Tongue (tissue), 3 donors: ENCODE measurements at places on chromosomes 3 and 15.

DNA sequence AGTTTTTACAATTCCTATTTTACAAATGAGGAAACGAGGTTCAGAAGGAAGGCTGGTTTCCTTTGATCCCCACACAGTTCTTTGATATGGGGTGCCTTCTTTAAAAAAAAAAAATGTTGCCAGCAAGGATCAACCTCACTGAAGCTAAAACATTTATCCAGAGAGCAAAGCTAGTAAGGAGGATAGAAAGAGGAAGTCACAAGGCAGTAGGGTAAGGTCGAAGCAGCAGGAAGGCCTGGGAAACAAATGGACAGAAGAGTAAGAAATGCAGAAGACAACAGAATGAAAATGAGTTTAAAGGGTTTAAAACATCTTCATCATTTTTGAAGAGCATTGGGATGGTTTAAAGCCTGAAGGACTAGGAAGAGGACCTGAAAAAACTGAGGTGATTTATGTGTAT is 30.6 kb upstream of the CP start:
- DNase-seq = no peak

DNA sequence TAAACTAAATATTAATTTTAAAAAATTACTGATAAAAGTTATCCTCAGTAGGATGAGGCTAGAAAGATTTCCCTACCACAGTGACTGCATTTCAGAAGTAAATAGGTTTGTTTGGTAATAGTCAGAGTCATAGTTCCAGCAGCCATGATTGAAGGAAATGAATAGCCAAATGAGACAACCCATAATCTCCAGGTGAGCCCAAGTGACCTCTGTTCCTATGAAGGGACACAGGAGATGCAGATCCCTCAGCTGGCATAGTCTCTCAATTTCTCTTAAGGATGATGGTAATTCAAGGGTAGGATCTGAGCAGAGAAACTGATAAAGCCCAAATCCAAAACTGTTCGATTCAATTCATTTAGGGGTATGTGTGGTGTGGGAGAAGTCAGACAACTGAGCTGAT is 461.8 kb downstream of the RAP2B start:
- DNase-seq = no peak

DNA sequence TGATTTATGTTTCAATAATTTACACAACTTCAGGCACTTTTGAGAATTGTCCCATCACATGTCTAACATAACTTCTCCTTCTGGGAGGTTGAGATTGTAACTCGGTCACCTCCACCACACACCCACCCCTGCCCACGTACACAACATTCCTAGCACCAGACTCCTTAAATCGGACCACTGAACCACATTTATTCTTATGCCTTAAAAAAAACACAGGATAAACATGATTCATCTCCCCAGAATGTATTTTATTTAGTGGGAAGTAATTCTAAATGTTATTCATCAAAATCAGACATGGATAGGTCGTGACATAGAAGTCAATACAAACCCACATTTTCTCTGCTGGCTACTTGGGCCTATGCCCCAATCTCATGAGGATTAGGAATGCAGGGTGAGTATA is 3.0 kb downstream of the SNTN start:
- DNase-seq = no peak

- DNase-seq = no peak
These were observed 5.2 kb downstream of the WDR5B start for GRCh38 chr3:122410639-122411038.

- no peak for DNase-seq
These were observed 645.4 kb downstream of the ZBBX start for GRCh38 chr3:166734734-166735133.

GRCh38 chr3:119315600-119316312 is 21.6 kb downstream of the ARHGAP31 start:
- DNase-seq = no peak

DNA sequence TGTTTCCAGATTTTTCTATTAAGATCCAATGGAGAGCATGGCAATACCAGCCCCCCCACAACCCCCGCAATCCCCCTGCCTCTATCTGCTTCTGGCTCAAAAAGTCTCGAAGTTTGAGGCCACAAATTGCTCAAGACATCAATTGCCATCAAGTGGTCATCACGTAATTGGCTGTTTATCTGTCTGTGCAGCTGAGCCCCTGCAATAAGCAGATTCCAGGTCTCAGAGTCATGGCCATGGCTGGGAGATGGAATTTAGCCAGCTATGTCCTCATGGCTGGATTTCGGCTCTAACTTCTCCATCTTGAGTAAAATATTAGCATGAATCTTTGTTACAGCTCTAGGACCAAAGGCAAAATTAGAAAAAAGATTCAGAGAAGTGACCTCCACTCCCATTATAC is 22.7 kb downstream of the SSUH2 start:
- DNase-seq = peak; percentile 48

DNA sequence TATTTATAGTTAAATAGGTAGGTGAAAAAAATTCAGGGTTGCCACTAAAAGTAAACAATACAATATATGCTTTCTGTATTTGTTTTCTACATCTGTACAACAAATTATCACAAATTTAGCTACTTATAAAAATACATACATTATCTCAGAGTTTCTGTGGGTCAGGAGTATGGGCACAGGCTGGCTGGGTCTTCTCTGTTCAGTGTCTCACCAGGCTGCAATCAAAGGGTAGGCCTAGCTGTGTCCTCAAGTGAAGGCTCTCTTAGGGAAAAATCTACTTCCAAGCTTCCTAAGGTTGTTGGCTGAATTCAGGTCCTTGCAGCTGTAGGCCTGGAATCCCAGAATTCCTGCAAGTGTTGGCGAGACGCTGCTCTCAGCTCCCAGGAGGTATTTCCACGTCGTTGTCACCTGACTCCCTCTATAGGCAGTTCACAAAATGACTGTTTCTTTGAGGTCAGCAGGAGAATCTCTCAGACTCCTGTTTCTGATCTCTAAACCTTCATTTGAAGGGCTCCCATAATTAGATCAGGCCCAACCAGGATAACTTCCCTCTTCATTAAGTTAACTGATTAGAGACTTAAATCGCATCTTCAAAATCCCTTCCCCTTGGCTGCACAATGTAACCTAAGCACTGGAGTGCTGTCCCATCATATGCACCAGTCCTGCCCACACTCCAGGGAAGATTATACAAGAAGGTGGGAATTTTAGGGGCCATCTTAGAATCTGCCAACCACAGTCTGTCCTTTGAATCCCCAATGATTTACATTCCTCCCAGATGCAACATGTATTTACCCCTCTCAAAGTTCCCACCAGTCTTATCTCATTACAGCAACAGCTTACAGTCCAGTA is 296.6 kb downstream of the SUCLG2 start:
- DNase-seq = peak; percentile 48

- no peak for DNase-seq
These were observed 1076.8 kb downstream of the TBL1XR1 start for GRCh38 chr3:176120507-176120906.

DNA sequence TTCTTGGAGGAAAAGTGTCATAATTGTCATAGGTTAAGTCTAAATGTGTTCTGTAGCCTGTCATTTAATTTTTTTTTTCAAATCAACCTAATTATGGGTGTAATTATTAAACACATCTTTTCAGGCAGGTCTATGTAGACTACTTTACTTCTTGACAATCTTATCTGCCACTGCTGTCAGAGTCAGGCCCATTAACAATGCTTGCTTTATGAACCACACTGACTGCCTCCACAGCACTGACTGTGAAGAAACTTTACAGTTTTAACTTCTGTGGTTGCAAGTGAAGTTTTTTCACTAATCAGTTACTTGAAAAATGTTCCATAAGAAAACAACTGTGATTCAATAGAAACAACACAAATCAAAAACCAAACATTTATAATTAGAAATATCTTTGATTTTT is 407.8 kb downstream of the PLCL2 start:
- DNase-seq = no peak

DNA sequence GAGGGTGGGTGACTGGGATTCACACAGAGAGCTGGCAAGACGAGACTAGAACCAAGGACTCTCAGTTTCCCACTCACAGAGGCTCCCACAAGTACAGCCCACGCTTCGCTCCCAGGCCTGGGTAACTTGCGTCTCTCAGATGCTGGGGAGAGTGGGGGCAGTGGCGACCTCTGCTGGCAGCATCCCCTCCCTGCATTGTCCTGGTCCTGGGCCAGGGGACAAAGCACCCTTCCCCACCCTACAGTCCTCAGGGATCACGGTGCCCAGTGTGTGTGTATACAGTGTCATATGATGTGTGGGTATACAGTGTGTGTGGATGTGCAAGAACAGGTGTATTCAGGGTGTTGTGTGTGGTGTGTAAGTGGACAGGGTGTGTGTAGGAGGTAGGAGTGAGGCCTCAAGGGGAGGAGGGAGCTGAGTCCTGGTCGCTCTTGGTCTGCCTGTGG is 12.8 kb downstream of the VILL start:
- DNase-seq = peak; percentile 67

DNA sequence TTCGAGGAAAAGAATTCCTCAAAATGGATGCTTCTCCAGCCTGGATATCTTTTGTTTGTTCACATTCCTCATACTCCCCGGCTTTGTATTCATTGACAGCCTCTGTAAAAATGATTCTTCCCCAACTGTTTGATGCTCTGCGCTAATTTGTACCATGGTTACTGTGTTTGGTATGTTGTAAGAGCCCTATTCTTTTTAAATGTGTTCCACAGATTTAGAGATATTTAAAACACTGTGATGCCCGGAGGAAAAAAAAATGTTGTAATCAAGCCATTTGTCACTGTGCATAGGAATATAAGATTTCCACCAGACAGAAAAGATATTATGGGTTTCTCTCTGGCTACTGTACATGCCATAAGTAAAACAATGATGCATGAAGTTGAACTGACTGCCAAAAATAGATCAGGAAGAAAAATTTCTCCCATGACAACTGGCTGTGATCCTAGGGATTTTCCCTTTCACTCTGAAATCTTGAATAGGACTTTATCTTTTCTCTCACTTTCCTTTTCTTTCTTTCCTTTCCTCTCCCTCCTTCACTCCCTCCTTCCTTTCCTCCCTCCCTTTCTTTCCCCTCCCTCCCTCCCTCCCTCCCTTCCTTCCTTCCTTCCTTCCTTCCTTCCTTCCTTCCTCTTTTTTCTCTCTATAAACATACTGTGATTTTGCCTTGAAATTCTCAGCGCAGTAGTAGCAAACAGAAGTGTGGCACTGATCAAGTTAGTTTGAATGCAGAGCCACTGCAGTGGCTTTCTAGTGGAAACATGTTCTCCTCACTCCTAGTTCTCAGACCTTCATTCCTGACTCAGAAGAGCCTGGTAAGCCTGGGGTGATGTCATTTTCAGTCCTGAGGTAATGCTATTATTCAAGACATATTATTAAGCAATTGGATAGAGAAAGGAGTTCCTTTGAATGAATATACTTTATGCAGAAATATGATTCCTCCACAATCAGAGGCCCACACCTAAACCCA is 254.9 kb upstream of the TBL1XR1 start:
- DNase-seq = peak; percentile 90

DNA sequence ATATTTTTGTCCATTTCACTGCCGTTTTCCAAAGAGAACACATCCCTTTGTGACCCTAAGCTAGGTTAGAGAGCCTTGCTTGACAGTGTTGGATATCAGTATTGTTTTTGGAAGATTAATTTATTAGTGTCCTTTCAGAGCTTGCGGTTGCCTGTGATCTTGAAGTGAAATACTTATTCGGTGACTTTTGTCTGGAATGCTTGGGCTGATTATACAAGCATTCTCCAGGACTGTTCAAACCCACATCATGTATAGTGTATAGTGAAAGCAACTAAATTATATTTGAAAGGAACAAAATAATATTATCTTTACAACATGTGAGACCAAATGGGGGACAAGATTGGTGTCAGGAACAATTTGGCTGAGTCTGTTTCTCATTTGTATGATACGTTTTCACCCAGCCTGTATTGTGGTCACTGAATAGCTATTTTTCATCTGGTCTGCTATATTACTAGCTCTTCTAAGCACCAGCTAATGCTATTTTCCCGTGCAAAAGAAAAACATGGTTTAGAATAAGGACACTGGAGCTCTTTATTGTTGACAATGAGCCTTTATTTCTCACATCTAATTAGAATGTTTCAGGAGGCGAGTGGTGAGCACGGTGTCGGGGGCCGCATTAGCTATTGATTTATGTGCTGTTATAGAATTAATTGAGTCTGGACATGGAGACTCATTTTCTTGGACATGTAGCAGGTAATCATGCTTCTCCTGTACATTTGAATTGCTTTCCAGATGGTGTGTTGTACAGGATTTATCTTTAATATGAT is 158.1 kb downstream of the APBA2 start:
- DNase-seq = no peak

DNA sequence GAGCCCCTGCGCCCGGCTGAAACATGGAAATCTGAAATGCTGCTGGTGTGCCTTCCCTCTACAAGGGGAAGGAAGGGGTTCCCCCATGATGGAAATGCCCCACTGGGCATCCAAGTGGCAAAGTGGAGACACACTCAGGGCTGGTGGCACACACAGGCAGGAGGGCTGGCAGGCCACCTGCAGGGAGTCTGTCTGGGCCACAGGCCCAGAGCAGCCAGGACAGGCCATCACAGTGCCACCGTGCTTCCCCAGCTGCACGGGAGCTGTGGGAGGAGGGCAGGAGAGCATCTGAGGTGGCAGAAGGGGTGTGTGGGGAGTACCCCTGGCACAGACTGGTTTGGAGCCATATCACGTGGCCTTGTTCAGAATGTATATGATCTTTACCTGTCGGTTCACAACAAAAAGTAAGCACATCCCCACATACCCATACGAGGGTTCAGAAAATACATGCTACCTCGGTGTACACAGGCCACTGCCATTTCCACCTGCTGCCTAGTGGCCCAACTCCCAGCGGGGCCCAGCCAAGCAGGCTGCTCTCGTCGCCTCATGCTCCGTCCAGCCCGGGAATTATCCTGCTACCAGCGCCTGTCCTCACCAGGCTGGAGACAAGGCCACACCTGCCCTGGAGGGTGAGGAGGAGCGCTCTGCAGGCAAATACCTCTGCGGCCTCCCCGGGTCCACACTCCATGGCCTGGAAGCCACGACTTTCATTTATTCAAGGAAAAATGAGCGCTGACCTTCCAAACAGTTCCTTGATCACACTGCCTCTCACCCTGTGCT is 22.6 kb upstream of the DUSP7 start:
- no peak for DNase-seq

GRCh38 chr15:79874242-79874641 is 22.6 kb downstream of the MTHFS start:
- DNase-seq = no peak

- peak; percentile 80 for DNase-seq
These were observed 103.6 kb downstream of the ARNT2 start for GRCh38 chr15:80507638-80508316.

- DNase-seq = no peak
These were observed 1025.4 kb downstream of the SQOR start for GRCh38 chr15:46660096-46660842.

DNA sequence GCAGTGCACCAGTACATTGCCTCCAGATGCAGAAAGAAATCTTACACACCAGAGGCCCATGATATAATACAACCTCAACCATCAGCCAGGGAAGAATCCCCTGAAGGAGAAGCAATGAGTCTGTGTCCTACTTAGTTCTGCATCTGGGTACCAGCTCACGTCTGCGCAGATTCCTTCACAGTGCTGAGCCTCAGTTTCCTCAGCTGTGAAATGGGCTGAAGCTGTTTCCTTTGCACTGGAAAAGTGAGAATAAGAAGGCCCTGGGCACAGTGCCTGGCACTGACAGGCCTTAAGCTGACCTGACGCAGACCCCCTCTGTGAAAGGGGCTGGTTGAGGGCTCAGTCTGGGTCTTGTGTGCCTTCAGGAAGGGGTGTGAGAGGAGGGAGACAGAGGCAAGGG is 20.7 kb downstream of the ATP2B2 start:
- no peak for DNase-seq

- DNase-seq = no peak
These were observed 1.1 kb downstream of the CCDC39 start for GRCh38 chr3:180678231-180678630.
